ENCODE measurements at places on chromosomes 3 and 15.

GRCh38 chr3:149507491-149508324 is 33.2 kb downstream of the TM4SF4 start:
- DNase-seq, result no peak

GRCh38 chr3:98980915-98981596 is 79.6 kb upstream of the DCBLD2 start:
- no peak for DNase-seq

DNA sequence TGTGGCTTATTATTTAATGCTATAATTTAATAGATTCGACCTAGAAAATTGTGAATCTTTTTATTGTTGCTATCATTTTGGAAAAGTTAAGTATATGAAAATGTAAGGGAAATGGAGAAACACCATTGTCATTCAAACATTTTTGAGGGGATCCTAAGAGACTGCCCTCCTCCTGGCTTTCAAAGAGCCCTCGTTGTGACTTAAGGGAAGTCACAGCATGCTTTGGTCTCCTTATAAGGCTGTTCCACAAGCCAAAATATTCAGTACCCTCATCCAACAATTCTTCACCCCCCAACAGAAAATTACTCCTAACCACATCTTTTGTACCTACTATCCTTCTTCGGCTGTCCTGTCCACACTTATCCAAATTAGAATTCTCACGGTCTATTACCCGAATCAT is 140.2 kb downstream of the GBE1 start:
- DNase-seq, result no peak

DNA sequence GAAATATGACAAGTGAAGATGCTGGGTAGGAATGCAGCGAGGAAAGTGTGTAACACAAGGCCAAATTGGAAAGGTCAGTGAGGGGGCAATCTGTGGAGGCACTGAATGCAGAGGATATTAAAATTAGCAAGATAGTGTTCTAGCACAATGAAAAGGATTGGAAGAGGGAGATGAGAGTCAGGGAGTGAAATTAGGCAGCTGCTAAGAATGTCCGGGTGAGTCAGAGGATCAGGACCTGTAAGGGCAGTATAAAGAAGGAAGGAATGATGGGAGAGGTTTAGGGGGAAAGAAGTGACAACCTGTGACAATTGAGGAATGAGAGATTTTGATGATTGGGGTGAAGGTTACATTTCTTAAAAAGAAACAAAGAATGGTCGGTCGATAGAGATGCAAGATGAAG is 103.5 kb downstream of the UBE3A start:
- DNase-seq, result no peak

- no peak for DNase-seq
These were observed 22.8 kb downstream of the VIPR1 start for GRCh38 chr3:42525212-42525611.

GRCh38 chr15:93019971-93020370 is 69.0 kb downstream of the RGMA start:
- no peak for DNase-seq

DNA sequence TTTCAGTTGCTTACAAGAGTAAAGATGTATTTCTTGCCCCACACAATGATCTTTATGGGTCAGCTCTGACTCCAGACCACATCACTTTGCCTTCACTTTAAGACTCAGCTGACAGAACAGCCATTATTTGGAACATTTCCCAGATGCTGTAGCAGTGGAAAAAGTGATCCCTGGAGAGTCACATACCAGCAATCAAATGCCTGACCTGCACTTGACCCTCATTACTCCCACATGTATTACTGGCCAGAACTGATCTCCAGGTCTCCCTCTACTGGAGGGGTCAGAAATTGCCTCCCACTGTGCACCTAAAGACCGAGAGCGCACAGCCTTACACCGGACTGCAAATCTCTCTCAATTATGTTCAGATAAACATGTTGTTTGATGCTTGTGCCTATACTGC is 88.6 kb upstream of the ZNF385D start:
- DNase-seq, result peak; percentile 42

- DNase-seq, result no peak
These were observed 86.9 kb upstream of the BCL6 start for GRCh38 chr3:187832202-187832601.

DNA sequence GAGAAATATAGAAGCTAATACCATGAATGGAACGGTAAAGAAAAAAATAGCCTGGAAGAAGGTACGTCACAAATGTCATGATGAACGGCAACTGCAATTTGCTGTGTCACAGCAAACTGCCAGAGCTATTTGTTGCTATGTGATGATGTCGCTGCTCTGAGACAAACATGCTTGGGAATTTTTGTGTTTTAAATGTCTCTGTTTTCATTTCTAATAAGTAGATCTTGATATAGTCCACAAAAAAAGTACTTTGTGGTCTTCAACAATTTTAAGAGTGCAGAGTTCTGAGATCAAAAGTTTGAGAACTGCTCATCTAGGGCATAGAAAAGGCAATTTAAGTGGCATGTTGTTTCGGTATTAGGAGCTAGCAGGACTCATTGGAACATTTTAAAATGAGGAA is 4.3 kb upstream of the NR1D2 start:
- DNase-seq, result no peak

- DNase-seq, result no peak
These were observed 133.8 kb downstream of the ZBBX start for GRCh38 chr3:167246252-167246651.

DNA sequence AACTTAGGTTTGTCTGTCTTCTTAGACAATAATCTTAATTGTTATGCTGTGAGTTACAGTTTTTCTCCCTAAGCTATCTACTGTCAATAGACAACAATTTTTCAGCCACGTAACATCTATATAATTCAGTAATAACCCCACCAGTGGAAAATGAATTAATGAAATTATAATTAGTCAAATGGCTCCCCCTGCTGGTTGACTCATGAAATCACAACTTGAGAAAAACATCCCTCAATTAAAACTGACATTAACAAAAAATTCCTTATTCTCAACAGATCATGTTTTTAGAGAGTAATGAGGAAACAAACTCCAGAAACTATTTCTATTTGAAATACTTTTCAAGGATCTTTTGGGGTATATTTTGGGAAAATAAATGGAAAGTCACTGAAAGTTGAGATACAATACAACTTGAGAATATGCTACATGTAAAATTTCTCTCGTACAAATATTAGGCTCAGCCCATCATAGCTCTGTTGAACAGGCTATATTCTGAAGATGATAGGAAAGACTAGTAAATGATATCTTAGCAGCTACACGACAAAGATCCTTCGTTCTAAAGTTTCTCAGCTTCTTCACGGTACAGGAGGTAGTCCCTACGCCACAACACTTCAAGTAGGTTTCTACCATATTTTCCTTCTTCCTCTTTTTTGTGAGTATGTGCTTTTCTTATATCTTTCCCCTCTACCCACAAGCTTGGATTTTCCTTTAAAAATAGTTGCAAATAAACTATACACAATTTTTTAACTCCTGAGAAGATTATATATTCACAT is 20.7 kb downstream of the PPP1R2 start:
- peak; percentile 36 for DNase-seq

- no peak for DNase-seq
These were observed 72.2 kb downstream of the SLC7A14 start for GRCh38 chr3:170513642-170514041.

DNA sequence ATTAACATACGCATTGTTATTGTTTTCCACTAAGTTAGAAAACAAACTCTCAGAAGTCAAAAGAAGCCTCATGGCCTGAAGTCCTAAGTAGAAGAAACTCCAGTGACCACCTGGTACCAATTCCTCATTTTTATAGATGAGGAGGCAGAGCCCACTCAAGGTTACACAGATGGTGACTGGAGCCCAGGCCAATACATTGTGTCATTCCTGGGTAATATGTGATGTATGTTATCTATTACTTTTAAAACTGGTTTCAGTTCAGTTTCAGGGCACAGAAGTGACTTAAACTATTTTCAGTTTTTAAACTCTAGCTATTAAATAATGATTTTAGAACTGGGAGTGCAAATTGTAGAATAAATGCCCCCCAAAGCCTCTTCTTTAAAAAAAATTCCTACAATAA is 66.7 kb upstream of the STXBP5L start:
- no peak for DNase-seq

GRCh38 chr3:42706721-42707619 is 4.4 kb upstream of the HHATL start:
- DNase-seq, result no peak

- DNase-seq, result no peak
These were observed 44.5 kb downstream of the SUSD5 start for GRCh38 chr3:33174095-33174494.

- DNase-seq, result no peak
These were observed 28.1 kb upstream of the CCR2 start for GRCh38 chr3:46325645-46326300.

GRCh38 chr3:42667523-42668412 is 14.3 kb downstream of the ZBTB47 start:
- DNase-seq, result peak; percentile 10

DNA sequence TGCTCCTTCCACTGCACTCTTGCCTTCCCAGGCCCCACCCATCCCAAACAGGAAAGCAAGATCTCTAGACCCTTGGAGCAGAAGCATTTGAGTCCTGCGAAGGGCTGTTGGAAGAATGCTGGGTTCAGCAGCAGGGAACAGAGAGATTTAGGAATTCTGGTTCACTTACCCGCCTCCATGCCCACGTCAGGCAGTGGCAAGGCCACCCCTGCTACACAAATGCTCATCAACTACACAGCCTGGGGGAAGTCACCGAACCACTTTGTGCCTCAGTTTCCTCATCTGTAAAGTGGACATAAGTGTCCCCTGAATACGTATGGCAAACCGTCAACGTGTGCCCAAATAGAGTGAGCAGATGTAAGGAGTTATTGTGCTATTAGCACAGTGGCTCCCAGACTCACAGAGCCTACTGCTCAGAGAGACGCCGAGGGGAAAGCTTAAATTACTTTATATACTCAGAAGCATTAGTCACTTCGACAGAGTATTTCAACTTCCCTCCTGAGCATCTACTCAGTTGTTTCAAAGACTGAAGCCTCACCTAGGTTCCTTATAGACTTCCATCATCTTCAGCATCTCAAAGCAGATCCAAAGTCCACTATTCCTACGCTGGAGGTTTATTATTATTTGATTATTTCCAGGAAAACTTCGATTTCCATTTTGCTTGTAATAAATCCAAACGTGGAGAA is 905 bp downstream of the HOMER2 start:
- DNase-seq, result no peak

DNA sequence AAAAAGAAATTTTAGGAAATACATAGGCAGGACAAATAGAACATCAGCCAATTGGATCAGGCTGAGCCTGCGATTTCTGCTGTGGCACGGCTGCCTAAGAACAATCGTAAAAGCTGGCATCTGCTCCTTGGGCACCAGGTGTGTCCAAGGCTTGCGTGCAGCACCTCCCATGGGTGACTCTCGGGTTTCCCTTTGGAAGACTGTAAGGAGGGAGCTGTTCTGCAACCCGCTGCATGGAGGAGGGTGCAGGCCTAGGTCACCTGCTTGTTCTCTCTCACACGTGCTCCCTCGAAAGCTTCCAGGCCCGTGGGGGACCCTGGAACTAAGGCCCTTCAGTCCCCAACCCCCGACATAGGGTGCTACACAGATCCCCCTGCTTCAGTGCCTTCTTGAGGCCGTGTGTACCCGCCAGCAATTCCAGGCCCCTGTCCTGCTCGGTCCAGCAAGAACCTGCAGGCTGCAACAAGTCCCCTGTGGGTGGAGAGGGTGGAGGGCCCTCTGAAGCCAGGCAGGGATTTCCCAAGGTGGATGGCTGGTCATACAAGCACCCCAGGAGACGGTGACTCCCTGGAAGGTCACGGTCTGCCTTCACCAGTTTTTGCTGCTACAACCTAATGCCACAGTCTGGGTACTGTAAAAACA is 3.4 kb downstream of the GP9 start:
- no peak for DNase-seq

DNA sequence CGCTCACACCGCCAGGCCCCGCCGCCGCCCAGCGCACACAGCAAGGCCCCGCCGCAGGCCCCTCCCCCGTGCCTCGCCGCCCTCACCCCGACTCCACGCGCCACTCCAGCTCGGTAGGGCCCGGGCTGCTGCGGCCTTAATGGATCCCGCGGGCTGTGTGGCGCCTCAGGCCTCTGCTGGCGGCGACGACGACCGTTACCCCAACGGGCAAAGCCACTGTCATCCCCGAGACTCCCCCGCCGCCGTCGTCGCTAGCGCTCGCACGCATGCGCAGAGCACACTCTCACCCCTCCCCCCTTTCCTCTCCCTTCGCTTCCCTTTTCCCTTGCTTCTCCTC is at the start of gene MSL2:
Gene MSL2, minus strand, starts transcription at position 272 of the 337 bp plus-strand sequence. CDS start 1,222 bp downstream, outside the sequence.
- no peak for DNase-seq

GRCh38 chr15:41466711-41467110 is 27.0 kb upstream of the ITPKA start:
- DNase-seq, result no peak

- no peak for DNase-seq
These were observed 86.0 kb upstream of the TBC1D5 start for GRCh38 chr3:17828388-17828787.

- DNase-seq, result no peak
These were observed 82.7 kb downstream of the COL8A1 start for GRCh38 chr3:99720985-99721632.

DNA sequence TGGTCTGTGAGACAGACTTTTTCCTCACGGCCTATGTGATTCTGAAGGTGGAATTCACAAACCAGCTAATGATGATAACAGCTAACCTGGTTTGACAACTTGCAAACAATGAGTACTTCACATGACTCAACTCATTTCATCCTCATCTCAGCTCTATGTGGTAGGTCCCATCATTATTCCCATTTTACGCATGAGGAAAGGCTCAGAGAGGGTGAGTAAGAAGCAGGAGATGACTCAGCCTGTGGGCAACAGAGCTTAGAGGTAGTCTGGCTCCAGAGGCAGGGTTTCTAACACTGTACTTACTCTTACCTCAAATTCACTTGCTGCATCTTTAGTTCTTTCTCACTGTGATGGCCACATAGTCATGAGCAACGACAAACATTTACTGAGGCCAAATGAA is 25.8 kb upstream of the PSMD6 start:
- DNase-seq, result no peak

- peak; percentile 39 for DNase-seq
These were observed 483 bp downstream of the VPS13C start for GRCh38 chr15:62059816-62060112.

- no peak for DNase-seq
These were observed 496.1 kb downstream of the FOXP1 start for GRCh38 chr3:71087143-71088018.

- DNase-seq, result no peak
These were observed 30.0 kb downstream of the CHST14 start for GRCh38 chr15:40500568-40501330.

- no peak for DNase-seq
These were observed 17.3 kb upstream of the KBTBD8 start for GRCh38 chr3:66980791-66981190.

DNA sequence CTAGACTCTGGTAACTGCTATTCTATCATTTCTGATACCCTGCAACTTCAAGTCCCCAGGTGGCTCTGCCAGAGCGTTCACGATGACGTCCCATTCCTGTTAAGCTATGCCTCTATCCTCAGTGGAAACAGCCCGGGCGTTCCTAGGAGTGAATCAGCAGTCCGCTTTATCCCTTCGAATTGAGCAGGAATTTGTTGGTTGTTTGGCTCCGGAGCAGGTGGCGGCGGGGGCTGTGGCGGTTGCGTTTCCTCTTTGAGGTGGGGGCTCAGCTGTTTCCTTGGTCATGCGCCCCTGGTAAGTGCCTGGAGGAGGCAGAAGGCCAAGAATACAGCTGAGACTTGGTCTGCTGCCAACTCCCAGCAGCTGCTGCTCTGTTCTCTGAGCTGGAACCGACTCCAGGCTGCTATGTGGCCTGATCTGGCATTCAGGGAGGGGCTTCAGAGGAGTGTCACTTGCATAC is 25.2 kb downstream of the ARPP21 start:
- peak; percentile 13 for DNase-seq
